ENCODE measurements at places on chromosomes 13 and 19.

GRCh38 chr19:389255-389934, 19.6 kb downstream of the C2CD4C start:
- DNase-seq, result peak; percentile 42

DNA sequence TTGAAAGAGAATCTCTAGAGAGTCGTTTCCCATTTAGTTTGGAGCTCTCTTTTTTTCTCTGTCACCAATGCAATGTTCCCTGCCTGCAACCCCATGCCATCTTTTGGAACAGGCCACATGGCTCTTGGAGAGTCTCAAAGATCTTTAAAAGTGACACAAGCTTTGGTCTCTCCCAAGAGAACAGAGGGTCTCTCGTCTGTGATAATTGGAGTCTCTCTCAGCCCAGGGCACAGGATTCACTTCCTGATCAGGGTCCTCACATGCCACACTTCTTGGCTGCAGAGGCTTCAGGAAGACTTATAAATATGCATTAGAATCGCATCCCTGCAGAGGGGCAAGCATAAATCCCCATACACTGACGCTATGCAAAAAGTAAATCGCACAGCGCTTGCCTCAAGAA, 240.5 kb downstream of the IRS2 start:
- DNase-seq, result no peak

DNA sequence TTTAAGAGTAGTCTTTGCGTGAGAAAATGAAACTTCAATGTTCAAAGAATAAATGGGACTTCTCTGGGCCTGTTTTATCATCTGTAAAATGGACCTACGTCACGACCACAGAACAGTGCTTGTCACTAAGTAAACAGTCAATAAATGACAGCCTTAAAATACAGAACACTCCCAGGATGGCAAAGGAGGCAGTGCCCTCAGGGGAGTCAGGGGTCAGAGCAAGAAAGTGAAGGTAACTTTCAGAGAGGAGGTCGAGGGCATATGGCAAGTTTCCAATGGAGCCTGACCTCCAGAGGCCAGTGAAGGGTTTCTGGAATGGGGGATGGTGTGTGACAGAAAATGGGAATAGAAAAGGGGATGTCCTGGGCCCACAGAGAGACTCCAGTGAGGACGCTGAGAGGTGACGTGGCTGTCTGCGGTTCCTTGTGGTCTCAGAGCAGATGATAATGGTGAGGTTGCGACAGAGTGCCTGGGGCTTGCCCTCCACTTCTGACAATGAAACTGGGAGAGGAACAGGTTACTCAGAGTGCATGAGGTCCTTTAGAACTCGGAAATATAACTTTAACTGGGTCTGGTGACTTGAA, 91.8 kb downstream of the UBL3 start:
- DNase-seq, result no peak

DNA sequence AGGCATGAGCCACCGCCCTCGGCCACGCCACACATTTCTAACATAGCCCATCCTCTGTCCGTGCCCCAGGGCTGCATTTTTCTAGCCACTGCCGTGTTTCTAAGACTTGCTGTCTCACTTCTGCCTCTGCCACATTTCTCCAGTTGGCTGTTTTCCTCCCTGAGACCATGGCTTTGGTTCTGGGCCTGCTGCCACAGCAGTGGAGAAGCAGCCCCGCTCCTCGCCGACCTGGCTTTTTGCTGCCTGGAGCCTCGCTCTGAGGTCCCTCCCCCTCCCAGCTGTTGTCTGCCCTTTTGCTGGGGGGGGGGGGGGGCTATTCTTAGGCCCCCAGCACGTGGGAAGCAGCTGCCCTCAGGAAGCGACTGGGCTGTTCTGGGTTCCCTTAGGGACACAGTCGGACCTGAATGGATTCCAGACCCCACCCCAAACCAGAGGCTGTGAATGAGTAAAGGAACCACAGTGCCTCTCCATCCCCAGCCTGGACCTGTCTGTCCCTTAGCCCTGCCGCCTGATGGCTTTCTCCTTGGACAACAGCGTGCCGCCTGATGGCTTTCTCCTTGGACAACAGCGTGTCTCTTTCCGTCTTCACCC, 3.3 kb downstream of the GYS1 start:
- no peak for DNase-seq
